Hindlimb muscle (tissue), 1 donor: ENCODE measurements at places on chromosomes 16 and 17. TPM values are rescaled to one million over a fixed set of nuclear protein-coding genes. Genes with fewer than 3 reads are reported as not detected.

Gene NOL11
- polyA plus RNA-seq, result 57.7 TPM

DNA sequence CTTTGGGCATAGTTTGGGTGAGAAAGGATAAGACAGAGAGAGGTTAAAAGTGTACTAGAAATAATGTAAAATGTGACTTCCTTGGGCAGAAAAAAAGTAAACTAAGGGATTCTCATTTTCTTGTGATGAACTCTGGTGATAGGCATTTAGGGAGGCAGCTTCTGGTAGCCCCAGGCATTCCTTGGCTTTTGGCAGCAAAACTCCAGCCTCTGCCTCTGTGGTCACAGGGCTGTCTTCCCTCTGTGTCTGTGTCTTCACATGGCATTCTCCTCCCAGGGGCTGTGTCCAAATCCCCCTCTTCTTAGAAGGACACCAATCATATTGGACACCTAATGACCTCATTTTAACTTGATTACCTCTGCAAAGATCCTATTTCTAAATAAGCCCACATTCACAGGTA lies 54.7 kb downstream of the HS3ST3B1 start:
- no peak for DNase-seq

GRCh38 chr17:81154961-81155360 lies 10.3 kb upstream of the PVALEF start:
- no peak for DNase-seq

GRCh38 chr17:19331134-19331533 lies 31.4 kb downstream of the B9D1 start:
- no peak for DNase-seq

DNA sequence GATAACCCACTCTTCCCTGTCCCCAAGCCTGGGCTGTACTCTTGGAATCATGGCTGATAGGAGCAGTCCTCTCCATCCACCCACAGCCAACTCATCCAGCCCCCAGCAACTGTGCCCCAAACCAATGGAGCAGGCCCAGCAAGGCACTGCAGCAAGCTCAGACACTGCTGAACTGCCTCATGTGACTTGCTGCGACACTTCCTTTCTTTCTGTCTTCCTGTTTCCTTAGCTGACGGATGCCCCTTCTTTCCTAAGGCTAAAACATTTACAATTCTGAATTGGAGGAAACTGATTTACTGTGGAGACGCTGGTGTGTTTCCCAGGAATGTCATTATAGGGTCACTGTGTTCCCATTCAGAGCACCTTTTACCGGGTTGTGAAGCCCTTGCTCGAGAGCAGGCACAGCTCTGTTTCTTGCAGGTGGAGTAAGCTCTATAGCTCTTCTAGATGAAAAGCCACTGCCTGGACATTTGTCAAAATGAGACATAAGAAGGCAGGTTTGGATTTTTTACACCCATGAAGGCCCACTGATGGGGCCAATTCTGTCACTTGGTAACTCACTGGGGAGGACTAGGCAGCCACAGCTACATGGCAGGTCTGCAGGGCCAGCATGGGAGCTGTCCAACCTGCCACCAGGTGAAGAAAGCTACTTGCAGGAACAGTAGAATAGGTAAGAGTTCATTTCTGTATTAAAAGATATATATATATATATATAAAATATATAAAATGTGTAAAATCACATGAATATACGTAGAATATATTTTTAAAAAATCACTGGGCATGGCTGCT lies 27.4 kb downstream of the TMEM11 start:
- DNase-seq, result no peak

DNA sequence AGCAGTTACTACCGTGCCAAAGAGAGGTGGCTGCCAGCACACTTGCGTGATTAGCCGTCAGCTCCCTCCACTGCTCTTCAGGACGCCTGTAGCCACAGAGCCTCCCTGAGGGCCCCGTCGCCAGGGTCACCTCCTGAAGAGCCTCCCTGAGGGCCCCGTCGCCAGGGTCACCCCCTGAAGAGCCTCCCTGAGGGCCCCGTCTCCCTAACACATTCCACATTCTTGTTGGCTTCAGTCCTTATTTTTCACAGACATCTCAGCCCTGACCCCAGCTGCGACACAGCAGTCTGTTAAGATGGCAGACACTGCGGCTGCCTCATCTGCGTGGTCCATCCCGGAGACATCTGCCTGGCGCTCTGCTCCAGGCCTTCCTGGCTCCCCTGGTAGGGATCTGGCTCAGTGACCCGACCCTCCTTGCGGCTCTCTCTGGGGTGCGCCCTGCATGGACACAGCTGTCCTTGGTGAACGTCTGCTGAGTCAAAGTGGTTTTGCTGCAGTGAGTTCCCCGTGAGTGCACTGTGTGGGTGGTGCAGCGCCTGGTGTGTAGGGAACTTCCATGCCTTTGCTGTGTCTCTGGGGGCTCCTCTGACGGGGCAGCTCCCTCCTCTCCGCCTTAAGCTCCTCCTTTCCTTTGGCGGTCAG lies 11.4 kb downstream of the ACSF3 start:
- no peak for DNase-seq

Gene CETP
- polyA plus RNA-seq, result 8.9 TPM

- no peak for DNase-seq
Observed at GRCh38 chr16:4246777-4247459, 5.0 kb upstream of the SRL start.

Gene SPATA32
- polyA plus RNA-seq, result not detected

GRCh38 chr17:29041571-29041970 lies 1.4 kb upstream of the PIPOX start:
- DNase-seq, result no peak

GRCh38 chr17:17264430-17264829 lies 16.6 kb downstream of the COPS3 start:
- DNase-seq, result no peak

Gene C16orf90
- polyA plus RNA-seq, result not detected

Gene CACNG1
- 340 TPM for polyA plus RNA-seq

DNA sequence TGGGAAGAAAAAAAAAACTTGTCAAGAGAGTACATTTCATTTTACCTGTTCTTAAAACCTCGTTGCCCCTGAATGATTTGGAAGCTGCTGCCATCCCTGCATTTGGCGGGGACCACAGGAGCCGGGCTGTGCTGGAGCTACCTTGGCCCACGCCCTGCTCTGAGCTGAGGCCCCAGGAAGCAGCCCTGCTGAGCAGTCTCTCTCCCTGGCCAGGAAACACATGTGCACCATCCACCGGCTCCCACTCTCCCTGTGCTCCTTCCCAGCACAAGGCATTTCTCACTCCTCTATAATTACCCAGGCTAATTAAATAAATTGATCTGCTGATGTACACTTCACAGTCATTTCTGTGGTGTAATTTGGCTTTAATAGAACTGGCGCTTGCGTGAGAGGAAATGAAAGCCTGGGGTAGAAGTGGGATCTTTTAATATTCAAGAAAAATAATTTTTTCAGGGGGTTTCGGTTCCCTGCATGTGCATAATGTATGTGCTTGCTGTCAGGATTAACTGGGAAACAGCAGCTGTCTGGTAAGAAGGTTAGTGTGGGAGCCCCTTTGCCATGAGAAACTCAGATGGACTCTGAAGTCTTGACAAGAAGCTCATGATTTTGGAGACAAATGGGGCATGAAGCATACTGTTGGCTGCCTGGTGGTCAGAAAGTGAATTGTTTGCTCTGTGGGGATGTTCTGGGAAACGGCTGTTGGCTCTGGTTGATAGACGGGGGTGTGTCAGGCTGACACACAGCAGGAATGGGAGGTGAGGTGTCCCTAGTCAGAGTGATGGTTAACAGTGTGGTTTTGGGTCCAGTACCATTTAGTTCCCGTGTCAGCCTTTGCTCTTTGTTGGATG lies 252.3 kb upstream of the EEF2KMT start:
- no peak for DNase-seq
